ENCODE measurements at places on chromosomes 2 and 18.

DNA sequence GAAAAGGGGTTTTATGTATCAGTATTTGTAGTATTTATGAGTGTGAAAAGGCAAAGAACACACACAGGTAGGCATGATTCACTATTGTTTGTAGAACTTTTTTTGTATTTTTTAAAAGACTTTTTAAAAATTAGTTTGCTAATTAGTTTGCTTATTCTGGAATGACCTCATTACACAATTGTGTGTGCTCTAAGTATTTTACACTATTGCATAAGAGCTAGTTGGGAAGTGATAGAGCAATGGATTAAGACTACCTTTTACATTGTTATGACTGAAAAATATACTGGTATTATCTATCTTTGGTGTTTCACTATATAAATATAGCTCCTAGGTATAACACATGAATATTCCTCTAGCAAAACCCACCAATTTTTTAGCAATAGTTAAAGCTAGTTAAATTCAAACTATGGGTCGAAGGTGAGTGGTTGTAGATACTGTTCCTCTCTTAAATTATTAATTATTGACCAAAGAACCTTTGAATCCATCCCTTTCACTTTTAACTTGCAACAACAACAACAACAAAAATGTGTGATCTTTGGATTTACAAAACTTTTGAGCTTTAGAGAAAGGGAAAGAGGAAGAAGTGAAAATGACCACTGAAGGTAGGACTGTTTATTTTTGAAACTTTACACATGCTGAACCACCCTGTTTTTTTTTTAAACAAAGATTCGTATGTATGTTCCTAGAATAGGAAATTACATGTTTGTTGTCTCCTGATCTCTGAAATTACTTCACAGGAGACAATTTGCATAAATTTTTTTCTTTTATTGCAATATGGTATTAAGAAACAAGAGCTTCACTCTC lies 18.7 kb downstream of the ITPRID2 start:
- DNase-seq, result no peak

DNA sequence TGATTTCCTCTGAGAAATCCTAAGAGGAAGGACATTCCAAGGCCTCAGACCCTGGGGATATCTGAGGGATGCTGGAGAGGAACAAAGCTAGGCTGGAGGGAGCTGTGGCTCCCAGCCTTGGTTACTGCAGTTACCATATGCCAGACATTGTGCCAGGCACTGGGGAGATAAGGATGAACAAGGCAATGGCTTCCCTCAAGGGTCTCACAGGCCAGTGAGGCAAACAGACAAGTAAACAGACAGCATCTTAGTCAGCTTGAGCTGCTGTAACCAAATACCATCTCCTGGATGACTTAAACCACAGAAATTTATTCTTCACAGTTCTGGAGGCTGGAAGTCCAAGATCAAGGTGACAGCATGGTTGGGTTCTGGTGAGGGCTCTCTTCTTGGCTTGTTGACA lies 91.8 kb downstream of the SKA1 start:
- no peak for DNase-seq

DNA sequence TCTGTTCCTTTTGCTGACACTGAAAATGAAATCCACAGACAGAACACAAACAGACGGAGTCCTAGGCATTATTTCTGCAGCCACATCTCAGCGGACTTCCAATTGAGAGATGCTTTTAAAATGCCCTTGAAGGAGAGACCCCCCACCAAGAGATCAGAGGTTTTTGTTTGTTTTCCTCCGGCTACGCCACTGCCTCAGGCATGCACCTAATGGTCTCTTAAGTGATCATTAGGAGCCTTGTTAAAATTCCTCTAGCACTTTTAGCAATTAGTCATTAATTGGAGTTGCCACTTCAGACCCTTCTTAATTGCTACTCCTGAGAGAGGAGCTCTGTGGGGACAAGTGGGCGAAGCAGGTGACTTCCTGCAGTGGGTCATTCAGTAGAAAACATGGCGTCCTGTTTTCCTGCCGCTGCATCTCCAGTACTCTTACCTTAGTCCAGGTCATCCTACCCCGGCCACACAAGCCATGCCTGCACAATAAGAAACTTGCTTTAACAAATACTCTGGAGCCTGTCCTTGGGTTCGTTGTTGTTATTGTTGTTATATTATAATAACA lies 257.7 kb upstream of the CHAC2 start:
- no peak for DNase-seq

DNA sequence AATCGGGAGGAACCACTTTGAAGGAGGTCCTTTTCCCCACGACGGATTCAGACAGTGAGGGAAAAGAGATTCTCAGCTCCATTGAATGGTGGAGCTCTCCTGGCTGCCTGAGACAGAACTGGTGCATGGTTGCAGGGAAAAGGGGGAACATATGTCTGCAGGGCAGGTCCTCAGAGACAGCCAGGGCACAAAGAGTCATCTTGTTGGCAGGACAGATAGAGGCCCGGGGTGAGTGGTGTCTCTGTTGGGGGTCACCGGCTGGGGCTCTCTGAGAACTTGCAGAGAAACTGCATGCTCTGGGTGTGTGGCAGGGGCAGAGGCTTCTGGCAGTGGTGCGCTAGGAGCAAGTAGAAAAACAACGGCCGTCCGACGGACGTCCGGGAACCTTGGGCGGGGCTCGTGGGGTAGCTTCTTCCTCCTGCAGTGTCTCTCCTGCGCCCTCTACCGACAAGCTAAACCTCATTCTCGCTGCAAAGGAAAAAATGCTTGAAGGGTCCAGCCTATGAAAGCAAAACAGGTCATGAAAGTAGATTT lies 94.3 kb downstream of the CDCA7 start:
- DNase-seq, result peak; percentile 92

DNA sequence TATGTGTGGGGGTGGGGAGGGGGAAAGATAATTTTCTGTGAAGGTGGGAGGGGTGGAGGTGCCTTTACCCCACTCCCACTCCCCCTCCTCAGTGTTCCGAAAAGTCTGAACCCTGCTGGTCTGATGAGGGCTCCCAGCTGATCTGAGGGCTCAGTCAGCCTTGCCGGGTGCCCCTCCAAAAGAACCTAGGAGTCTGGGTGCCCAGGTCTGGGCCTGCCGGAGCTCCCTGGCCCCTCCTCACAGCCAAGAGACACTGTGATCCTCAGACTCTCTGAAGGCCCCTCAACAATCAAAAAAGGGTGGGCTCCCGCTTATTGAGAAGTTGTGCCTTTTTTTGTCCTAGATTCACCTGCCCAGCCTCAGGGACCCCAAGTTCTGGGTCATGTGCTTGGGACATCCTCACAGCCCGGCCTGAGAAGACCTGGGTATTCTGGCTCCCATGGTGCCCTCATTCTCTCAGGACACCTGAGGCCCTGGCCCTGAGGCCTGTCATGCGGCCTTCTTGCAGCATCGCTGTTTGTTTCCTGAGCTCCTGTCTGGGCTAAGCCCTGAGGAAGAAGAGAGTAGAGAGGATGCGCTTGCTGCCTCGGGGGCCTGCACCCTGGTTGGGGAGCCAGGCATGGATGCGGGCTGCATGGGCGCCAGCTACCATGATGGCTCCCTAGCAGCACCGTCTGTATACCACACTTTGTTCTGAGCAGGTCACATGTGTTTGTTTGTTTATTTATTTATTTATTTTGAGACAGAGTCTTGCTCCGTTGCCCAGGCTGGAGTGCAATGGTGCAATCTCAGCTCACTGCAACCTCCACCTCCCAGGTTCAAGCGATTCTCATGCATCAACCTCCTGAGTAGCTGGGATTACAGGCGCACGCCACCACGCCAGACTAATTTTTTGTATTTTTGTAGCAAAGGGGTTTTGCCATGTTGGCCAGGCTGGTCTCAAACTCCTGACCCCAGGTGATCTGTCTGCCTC lies 44.0 kb downstream of the SDC1 start:
- no peak for DNase-seq

GRCh38 chr2:220789961-220790360 lies 782.1 kb downstream of the EPHA4 start:
- no peak for DNase-seq

DNA sequence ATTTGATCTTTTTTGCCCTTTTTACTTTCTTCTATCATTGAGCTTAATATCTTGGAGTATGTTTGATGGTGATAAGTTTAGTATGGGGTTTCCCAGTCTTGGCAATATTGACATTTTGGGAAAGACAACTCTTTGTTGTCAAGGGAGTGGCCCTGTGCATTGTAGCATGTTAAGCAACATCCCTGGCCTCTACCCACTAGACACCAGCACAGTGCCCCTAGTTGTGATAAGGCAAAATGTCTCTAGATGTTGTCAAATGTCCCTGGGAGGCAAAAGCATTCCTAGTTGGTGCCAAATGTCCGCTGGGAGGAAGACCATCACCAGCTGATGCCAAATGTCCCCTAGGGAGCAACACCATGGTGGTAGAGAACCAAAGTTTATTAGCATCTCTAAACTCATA lies 28.2 kb downstream of the GULP1 start:
- no peak for DNase-seq

GRCh38 chr2:241157841-241158545 lies 7.7 kb downstream of the PPP1R7 start:
- DNase-seq, result no peak

DNA sequence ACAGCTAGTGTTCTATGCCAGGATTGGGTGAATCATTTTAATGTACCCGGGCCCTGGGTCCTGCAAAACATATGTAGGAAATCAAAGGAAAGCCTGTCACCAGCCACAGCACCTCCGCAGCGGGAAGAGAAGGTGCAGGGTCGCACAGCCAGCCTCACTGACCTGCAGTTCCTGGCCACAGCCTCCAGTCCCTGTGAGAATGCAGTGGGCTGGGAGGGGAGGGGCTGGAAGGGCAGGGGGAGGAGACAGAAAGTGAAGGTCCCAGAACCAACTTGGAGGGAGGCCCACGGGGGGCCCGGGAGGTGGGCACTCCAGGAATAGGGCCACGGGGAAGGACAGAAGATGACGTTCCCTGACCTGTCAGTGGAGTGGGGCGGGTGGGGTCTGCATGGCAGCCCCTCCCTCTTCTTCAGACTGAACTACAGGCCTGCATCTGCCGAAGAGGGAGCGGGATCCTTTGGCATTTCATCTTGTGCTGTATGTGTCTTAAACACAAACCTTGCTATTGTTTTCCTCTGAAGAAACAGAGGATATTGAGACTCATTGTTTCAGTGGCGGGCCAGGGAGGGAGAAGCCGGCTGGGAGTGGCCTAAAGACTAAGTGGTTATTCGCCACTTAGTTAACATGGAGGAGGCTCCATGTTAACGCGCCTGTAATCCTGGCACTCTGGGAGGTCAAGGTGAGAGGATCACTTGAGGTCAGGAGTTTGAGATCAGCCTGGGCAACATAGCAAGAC lies 7.5 kb downstream of the MAL start:
- DNase-seq, result no peak

DNA sequence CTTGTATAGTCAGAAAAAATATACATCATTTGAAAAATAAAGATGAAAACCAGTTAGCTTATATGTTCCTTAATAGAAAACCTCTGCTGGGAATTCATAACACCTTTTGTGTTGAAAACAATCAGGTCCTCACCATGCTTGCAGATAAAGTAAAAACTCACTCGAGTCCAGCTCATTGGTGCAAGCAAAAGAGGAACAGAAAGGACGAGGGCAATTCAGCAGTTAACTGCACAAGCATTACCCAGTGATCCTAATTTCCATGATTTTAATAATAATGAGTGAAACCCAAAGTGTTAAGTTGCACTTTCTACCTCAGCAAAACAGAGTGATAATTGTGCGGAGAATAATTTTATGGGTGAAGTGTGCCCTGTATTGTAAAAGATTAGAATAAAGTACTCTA lies 839.9 kb downstream of the BCL11A start:
- DNase-seq, result peak; percentile 15

- peak; percentile 53 for DNase-seq
These were observed 184.1 kb upstream of the KYNU start for GRCh38 chr2:142693171-142693950.

All from MV-4-11 (cell line).